ENCODE measurements at places on chromosomes 2 and 18. TPM values are rescaled to one million over a fixed set of nuclear protein-coding genes. Genes with fewer than 3 reads are reported as not detected.

The DOCK10 gene
- total RNA-seq, result 20.5 TPM

GRCh38 chr2:121539750-121540469 lies 9.2 kb downstream of the RNU4ATAC start:
- DNase-seq, result peak; percentile 47

GRCh38 chr18:52287151-52287550 lies 52.8 kb upstream of the DCC start:
- no peak for DNase-seq

DNA sequence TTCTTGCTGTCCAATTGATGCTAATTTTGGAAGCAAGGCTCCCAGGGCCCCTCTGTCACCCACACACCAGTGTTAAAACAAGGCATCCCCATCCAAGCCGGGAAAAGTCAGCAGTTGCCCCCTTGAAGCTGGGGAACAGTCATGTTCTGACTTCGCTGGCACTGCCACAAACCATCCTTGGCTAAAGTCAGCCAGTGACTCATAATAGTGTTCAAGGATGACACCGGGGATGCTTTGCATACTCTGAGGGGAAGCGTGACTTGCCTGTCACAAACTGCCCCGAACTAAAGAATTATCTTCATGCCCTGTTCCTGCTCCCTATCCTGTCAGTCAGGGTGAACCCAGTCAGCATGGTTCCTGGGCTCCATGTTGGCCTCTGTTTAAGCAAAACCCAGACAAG lies 37.0 kb downstream of the TGFA start:
- DNase-seq, result peak; percentile 90

GRCh38 chr2:122516775-122517174 lies 761.3 kb downstream of the TSN start:
- no peak for DNase-seq

DNA sequence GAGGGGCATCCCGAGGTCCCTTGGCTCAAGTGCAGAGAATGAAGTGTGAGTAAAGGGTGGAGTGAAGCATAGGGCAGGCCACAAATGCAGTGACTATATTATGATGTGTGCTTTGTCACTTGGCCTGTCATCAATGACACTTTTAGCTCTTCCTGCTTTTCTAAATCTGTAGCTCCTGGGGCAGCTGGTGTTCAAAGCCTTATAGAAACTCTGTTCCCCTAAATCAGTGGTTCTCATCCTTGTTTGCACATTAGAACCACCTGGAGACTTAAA lies 135.6 kb upstream of the LGALSL start:
- DNase-seq, result no peak

GRCh38 chr18:33115917-33116316 lies 324.6 kb downstream of the CCDC178 start:
- no peak for DNase-seq

- peak; percentile 80 for DNase-seq
Measured at GRCh38 chr2:37344453-37345361, at the start of gene QPCT. TSS of gene QPCT (plus strand) at chr2:37344630. CDS start at chr2:37344732, 102 bp downstream.

The IL37 gene
- not detected for total RNA-seq

DNA sequence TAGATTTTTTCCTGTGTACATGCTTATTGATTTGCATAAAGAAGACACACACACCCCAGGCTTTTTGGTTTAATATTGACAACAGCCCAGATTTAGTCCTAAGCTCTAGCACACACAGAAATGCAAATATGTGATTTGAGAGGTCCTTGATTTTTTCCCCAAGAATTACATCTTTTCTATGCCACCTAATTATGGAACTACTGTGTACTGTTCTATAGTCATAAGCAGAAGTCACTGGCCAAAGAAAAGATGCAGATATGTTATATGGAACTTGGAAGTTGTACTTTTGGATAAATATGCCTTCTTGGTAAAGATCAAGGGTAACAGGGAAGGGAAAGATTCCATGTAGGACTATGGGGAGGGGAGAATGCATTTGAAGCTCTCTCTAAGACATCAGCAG lies 105.6 kb downstream of the SETBP1 start:
- no peak for DNase-seq

DNA sequence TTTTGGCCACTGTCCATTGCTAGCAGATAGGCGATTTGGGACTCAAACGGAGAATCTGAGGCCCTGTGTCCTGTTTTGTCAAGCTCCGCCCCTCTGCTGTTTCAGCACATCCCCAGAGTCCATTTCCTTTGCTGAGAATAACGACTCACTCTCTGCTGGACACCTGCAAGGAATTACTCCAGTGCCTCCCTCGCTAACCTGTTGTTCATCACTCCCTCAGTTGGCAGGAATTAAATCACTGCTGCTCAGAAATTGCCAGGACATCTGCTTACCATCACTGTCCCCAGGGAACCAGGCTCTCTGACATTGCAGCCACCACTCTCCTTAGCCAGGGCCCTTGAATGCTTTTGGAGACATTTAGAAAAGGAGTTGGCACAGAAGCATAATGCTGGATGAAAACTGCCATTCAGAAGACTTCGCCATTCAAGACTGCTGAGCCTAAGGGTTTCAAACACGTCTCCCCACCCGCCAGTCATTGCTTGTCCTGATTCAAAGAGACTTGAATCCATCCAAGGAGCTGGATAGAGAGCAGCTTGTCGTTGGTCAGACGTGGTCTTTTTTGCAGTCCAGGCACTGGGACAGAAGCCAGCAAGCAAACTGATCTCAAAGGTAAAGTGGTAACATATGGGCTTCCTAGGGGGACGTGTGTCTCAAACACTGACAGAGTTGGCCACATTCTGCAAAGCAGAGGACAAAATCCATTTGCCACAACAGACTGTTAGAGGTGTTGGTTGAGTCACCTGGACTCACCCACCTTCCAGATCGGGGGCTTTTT lies 155.3 kb downstream of the UXS1 start:
- DNase-seq, result peak; percentile 4

DNA sequence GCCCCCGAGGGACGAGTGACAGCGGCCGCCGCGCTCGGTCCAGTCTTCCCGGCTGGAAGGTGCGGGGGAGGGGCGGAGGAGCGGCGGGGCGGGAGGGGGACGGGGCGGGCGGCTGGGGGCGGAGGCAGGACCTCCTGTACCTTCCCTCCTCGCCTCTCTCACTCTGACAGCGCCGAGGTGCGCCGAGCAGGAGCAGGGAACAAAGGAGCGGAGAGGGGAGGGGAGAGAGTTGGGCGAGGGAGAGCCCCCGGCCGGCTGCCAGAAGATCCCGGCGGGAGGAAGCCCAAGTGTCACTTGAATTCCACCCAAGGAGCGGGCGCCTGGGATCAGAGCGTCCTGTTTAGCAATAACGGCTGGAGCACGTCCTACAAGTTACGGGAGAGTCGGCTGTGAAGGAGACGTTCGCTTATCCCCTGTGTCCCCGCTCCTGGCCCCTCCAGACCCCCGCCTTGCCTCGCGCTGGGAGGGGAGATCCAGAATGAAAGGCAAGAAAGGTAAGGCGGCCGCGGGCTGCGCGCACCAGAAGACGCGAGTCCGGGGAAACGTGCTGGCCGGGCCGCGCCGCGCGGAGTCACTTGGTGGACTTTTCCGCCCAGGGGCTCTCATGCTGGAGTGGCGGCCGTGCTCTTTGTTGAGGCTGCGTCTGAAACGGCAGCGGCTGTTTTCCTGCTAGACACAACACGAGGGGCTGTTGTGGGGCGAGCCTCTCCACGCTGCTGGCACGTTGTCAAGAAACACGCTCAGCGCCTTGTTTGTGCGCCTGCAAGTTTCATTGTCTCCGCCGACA lies at the start of gene TGIF1:
Gene TGIF1, plus strand, starts transcription at position 161 of the 787 bp plus-strand sequence. Its CDS starts 318 bp downstream, at position 479.
- DNase-seq, result peak; percentile 85

GRCh38 chr2:231181860-231182512 lies 16.4 kb upstream of the ARMC9 start:
- peak; percentile 83 for DNase-seq

- DNase-seq, result peak; percentile 46
Measured at GRCh38 chr2:37698931-37699481, 27.6 kb upstream of the CDC42EP3 start.

The CAPN13 gene
- not detected for total RNA-seq

- peak; percentile 33 for DNase-seq
Measured at GRCh38 chr2:74778381-74779264, 55.3 kb upstream of the HK2 start.

DNA sequence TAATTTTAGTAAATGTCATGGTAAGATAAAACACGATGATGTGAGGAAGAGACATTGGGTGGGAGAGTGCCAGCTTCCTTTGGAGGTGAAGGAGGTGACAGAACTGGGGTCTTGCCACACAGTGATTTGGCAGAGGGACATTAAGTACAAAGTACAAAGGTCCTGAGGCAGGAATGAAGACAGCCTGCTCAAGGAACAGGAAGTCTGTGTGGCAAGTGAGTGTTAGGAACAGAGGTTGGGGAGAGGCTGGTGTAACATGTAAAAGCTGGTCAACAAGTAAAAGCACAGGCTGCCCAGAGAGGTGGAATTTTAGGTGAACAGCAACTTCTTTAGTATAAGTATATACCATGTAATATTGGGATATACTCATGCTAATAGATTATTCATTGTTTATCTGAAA lies 73.1 kb downstream of the INPP5D start:
- DNase-seq, result no peak

The SGO2 gene
- total RNA-seq, result 6.2 TPM

GRCh38 chr2:116917196-116917595 lies 897.3 kb upstream of the DDX18 start:
- DNase-seq, result no peak

DNA sequence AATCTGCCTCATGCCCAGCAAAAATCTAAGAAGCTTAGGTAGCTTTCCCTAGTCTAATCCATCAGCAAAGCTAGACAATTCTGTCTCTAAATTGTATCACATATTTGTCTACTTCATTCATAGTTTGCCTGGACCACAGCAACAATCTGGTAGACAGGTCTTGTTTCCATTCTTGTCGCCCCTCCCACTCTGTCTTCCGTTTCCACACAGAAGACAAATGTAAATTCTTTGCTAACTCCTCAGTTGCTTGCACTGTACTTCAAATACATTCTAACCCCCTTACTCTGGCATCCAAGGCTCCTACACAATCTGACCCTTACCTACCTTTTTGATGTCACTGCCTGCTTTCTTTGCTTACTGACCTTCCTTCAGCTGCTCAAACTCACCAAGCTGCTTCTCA lies 40.1 kb downstream of the THUMPD2 start:
- DNase-seq, result no peak

GRCh38 chr2:213934560-213934959 lies 476.3 kb upstream of the VWC2L start:
- peak; percentile 28 for DNase-seq

- no peak for DNase-seq
Measured at GRCh38 chr2:6358546-6358945, 507.2 kb downstream of the CMPK2 start.

The PAX8 gene
- 2.1 TPM for total RNA-seq

GRCh38 chr2:59027320-59027719 lies 786.2 kb upstream of the FANCL start:
- DNase-seq, result no peak

DNA sequence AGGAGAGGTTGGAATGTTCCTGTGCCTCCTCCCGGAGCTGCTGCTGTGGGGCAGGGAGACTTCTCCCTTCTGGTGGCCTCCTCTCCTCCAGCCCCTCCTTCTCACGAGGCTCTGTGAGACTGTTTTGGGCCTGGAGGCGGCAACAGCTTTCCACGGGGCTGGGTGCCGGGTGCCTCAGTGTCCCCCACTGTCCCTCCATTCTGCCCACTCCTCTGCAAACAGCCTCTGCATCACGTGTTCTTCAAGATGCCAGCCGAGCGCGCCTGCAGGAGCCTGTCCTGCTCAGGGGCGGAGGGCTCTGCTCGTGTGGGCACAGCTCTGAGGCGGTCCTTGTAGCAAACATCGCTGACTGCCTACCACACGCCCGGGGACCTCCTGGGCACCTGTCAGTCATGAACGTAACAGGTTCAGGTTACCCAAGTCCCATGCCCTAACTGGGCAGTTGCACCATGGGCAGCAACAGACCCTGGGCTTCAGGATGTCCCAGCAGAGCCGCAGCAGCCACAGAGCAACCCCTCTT lies 70.8 kb downstream of the RRM2 start:
- no peak for DNase-seq

Measured in GM23248 (cell line).